Skeletal muscle tissue (tissue), 5 donors: ENCODE measurements at places on chromosomes 16 and 17. TPM values are rescaled to one million over a fixed set of nuclear protein-coding genes. Genes with fewer than 3 reads are reported as not detected.

The KRT28 gene
- total RNA-seq: not detected

The G6PC1 gene
- not detected for total RNA-seq

The ITGAL gene
- 4.2 TPM for total RNA-seq

The C17orf50 gene
- not detected for total RNA-seq

The UBFD1 gene
- 36.5 TPM for total RNA-seq

The SYNGR3 gene
- 0.52 TPM for total RNA-seq

The NMRAL1 gene
- 14.1 TPM for total RNA-seq

The C16orf96 gene
- 0.52 TPM for total RNA-seq

The COX4I1 gene
- 332 TPM for total RNA-seq

The ZSCAN10 gene
- not detected for total RNA-seq

The ITGAD gene
- total RNA-seq: under 0.01 TPM

The PIMREG gene
- total RNA-seq: 6.3 TPM

The AP2B1 gene
- total RNA-seq: 45.4 TPM

The TEKT5 gene
- not detected for total RNA-seq
